ENCODE measurements at places on chromosomes 12 and 14. TPM values are rescaled to one million over a fixed set of nuclear protein-coding genes. Genes with fewer than 3 reads are reported as not detected.

TUNAR gene
- 7.4 TPM for total RNA-seq

DNA sequence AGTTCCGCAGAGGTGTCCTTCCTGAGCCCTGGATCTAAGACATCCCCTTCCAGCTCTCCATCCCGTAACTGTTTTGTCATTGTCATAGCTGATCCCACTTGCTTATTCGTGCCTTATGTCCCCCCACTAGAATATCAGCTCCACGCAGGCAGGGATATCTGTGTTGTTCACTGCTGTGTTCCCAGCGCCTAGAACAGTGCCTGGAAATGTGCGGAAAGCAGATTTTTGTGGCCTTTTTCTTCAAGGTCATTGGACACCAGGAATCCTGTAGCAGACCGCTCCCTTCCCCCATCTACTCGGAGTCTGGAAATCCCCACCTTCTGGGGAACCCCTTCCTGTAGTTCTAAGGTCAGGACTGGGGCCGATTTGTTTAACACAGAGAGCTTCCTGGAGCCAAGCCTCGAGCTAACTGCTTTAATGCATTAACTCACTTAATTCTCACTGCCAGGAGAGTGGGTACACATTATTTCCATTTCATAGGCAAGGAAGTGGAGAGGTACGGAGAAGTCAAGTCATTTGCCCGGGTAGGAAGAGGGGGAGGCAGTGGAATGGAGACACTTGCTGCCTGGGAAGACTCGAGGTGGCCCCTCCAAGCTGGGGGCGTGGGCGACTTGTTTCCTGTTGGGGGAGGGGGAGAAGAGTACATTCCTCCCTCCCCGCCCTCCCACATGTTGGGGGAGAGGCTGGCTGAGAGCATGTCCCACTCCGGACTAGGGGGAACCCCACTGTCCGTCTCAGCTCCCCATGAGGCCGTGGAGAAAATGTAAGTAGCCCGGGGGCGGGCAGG is 1.2 kb upstream of the SH2B3 start:
- DNase-seq = no peak

DNA sequence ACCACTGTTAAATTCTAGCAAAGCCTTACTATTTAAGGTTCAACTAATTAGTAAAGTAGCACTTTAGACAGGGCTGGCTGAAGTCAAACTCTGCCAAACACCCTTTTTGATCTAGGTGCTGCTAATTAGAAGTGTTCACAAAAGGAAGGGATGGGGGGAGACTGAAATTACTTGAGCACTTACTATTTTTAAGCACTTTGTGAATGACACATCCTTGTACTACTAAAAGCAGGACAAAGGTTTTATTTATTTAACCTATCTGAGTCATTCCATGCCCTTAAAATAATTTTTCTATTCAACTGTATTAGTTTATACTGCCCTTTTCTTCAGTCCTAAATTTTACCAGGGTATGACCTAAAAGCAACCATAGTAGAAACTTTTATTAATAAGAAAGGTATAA is 20.1 kb downstream of the MBIP start:
- no peak for DNase-seq

DNA sequence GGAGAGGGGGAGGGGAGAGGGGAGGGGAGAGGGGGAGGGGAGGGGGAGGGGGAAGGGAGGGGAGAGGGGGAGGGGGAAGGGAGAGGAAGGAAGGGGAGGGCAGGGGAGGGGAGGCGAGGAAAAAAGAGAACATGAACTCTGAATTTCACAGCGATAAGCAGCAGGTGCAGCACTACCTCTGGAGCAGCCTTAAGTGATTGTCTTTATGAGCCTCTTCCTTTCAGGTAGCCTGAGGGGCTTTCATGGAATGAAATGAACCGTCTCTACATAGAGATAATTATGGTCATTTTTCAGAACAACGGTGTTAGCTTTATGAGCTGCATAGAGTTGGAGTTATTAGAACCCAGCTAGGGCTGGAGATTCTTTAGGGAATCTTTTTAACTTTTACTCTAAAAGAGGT is 18.1 kb upstream of the PTCSC3 start:
- no peak for DNase-seq

DNA sequence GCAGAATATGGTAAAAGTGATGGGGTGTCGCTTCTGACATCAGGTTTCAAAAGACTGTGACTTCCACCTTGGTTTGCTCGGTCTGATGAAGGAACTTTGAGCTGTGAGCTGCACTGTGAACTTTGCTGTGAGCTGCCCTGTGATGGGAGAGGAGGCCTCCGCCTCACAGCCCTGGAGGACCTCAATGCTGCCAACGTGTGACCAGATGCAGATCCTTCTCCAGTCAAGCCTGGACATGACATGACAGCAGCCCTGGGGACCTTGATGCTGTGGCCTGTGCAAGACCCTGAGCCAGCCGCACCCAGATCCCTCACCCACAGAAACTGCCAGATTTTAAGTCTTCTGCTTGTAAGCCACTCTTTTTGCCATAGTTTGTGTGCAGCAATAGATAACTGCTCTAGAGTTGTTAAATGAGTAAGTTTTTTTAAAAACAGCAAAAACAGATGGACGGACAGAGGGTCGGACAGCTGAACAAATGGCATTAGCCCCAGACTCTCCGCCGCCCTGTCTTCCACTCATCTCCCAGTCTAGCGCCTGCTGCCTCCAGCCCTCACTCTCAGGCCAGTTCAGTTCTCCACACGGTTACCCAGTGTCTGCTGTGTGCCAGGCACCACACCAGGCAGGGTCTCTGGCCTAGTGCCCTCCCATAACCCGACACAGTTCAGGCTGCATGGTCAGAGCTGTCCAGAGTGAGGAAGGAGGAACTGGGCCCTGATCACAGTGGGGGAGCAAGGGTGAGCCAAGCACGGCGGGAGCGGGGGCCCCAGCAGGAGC is 13.1 kb upstream of the LRTM2 start:
- no peak for DNase-seq

RPL41 gene
- total RNA-seq = 4,566 TPM

DNA sequence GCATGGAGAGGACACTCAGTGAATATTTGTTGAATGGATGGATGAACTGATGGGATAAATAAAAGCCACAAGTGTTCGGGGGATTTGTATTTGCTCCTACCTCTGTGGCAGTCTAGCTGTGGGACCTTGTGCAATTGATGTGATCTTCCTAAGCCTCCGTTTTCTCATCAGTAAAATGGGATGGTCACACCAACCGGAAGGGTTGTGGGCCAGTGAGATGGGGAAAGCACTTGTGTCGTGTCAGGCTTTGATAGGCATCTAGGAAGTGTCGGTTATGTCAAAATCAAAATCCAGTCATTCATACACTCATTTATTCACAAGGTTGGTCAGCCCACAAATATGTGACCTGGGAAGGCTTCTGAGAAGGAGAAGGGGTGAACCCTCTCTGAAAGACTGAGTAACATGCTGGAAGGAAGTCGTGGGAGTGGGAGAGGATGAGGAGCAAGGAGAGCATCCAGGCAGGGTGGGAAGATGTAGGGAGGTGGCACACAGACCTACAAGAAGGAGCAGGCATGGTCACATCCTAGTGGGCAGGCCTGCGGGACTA is 7.8 kb upstream of the SERPINA9 start:
- DNase-seq = no peak

- peak; percentile 88 for DNase-seq
Observed at GRCh38 chr12:45268672-45269411, 52.9 kb downstream of the ANO6 start.

GRCh38 chr12:8037947-8038346 is 5.4 kb downstream of the FOXJ2 start:
- DNase-seq = no peak

GRCh38 chr12:107491856-107492255 is 193.7 kb upstream of the PWP1 start:
- DNase-seq = no peak
